ENCODE measurements at places on chromosomes 7 and 10.

DNA sequence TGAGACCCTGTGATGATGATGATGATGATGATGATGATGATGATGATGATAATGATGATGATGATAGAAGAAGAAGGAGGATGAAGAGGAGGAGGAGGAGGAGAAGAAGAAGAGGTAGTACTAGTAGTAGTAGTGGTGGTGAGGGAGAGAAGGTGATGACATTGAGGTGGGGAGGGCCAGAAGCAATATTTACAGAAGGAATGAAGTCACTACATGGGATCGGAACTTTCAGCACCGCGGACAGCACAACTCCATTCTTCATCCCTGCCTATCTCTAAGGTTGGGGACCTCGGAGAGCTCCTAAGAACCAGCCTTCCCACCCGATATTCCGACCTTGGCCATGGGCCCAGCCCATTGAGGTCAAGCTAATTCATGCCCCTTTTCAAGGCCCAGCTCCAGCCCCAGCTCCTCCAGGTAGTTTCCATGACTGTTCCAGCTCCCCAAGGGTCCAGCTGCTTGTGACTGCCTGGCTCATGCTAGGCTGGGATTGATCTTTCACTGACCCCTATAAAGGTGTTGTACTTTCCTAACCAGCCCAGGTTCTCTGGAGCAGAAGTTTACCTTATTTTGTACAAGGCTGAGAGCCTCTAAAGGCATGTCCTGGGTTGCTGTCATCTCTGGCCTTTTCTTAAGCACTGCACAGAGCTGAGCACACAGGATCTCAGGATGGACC is 10.3 kb downstream of the CRHR2 start:
- DNase-seq, result no peak

- no peak for DNase-seq
Observed at GRCh38 chr10:31930023-31930751, 1.6 kb upstream of the ARHGAP12 start.

- DNase-seq, result no peak
Observed at GRCh38 chr7:44050915-44051560, 6.5 kb downstream of the DBNL start.

GRCh38 chr7:105707967-105708762 is 126.9 kb upstream of the EFCAB10 start:
- DNase-seq, result no peak

GRCh38 chr10:45509491-45509890 is 135.5 kb downstream of the ALOX5 start:
- no peak for DNase-seq

Data from activated CD4-positive, CD25-positive, alpha-beta regulatory T cell (primary cell).